Nucleus accumbens (tissue), 56 donors: ENCODE measurements at places on chromosomes 6 and 20.

DNA sequence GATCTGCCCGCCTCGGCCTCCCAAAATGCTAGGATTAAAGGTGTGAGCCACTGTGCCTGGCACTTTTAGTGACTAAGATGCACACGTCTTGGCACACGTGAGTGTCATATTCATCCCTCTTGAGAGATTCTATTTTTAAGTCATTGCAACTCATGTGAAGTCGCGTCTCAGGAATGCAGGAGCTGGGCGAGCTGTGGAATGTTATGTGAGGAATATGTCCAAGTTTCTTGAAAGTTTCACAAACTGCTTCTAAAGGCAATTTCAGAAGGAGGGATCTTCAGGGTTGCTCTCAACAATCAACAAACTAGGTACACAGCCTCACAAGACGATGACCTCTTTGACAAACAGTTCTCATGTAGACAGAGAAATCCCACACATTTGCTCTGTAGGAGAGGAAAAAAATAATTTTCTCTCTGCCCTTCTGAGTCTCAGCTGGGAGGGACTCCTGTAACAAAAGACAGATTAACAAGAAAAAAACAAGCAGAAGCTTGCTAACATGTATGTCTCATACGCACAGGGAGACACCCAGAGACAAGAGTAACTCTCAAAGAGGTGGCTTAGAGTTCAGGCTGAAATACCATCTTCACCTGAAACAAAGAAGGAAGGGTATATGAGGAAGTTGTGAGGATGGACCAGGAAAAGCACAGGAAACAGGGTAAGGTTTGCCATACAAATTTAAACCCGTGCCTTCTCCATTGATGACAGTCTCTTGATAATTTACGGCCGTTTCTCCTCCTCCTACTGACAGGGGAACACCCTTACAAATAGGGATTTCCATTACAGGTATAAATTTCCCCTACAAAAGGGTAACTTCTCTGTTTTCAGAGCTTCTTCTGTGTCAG is 45.3 kb upstream of the FAM50B start:
- DNase-seq: no peak

GRCh38 chr6:30037182-30037788 is 23.8 kb upstream of the POLR1H start:
- DNase-seq: no peak

DNA sequence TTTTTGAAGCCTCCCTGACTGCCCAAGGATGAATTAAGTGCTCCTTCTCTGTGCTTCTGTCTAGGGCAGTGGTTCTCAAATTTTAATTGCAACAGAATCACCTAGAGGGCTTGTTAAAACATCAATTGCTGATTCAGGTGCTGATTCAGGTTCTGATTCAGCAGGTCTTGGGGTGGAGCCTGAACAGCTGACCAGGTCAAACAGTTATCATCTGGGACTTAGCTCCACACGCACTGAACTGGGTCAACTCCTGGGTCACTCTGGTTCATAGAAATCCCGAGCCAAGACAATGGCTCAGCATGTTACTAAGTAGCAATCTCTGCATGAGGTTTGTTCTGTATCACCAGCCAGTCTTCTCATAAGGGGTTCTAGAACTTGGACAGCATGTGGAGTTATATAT is 192.3 kb downstream of the GJA1 start:
- DNase-seq: no peak

- no peak for DNase-seq
Observed at GRCh38 chr20:7744411-7744810, 195.8 kb downstream of the HAO1 start.

- DNase-seq: peak; percentile 56
Observed at GRCh38 chr20:32538526-32538939, 46.6 kb downstream of the NOL4L start.

DNA sequence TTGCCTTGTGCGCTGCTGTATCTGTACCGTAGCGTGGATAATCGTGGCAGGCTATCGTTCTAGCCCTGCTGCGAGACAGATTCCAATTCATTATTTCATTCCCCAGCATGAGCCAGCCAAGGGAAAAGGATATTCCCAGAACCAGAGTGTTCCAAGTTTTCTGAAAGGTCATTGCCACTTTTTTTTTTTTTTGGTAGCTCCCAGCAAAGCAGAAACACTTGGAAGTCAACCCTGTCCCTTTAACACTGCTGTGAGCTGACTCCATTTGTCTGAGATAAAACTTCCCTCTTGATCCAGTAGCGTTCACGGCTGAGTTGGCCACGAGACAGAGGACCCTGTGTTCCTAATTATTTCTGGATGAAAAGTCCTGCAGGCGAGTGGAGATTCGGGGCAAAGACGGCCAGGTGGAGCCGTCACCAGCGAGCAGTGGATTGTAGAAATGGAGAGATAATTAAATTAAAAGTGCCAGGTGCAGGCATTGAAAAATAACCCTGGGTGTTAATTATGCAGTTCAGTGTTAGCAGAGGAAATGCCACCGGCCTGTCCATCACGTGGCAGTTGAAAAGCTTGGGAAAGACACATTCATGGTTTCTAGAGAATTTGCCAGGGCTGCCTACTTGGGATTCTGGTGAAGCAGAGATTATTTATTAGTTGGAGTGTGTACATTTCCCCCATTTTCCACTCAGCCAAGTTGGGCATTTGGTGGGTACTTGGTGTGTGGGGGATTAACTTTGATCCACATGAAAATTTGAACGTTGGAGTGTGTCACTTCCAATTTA is 164.2 kb downstream of the SLC24A3 start:
- no peak for DNase-seq

DNA sequence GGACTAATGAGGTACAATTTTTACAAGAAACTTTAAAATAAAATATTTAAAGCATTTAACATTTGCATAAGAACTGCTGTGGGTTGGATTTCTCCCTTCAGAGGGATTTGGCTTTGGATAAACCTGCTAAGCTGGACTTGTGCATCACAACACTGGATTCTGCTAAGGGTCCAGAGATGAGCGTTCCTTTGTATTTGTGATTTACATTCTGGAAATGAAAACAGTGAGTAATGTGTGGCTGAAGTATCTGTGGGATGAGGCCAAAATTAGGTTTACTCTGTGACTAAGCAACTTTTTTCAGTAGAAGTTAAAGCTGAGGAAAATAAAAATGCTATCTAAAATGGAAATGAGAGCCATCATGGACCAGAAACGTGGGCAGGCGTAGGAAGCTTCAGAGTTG is 494.3 kb downstream of the EPM2A start:
- no peak for DNase-seq

GRCh38 chr6:3754776-3755175 is 3.3 kb upstream of the PXDC1 start:
- DNase-seq: no peak

DNA sequence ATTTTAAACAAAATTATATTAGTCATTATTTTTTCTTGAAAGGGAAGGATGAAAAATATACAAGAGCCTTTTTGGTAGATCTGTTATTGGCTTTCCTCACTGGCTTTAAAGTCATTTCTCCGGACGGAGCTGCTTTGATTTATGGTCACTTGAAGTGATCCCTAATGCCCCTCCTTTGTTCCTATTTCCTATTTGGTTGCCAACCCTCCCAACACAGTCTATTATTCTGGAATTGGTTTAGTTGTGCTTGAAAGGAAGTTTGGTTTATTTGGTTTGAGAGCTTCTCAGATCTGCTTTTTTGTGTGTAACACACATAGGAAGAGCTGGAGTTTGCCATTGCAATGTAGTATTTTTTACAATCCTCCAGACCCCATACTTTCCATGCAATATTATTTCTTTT is 347.9 kb downstream of the RFPL4B start:
- DNase-seq: no peak

DNA sequence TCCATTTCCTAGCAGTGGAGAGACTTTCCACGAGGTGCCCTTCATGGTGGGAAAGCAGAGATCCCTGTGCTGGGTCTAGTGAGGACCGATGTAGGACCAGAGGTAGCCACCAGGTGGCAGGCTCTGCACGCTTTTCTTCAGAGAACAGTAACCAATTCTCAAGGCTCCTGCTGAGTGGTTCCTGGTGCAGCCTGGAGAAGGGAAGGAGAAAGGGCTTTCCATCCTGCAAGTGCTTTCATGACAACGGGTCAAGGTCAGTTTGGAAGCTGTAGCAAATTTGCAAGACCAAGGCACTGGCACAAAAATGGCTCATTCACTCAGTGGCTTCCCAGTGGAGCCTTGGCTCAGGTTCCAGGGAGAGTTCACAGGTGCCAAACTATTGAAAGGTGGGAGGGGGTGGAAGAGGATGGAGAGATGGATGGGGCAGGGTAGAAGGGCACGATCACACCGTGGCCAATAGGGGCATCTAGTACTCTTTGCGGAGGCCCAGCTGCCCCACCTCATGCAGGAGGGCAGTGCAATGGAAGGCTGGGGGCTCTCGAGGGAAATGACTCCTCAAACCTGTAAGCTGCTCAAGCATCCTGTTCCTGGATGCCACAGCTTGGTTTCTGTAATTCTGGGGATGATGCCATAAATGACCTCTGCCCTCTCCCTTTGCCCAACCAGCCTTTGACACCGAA is 25.5 kb upstream of the KCNK16 start:
- peak; percentile 49 for DNase-seq

DNA sequence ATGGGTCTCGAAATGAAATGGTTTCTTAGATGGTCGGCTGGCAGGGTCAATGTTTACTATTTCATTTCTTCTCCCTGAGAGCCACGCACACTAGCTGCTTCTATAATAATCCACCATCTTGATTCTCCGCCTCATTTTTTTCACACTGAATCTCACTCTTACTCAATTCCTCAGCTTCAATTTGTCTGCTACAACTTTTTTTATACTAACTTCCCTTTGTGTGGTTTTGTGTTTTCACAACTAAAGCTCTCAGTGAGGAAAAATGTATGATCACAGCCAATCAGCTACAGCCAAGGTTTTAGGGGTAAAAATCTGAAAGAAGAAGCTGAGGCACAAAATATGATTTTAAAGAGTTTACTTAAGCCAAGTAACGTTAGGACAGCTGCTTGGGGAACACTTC is 1309.4 kb downstream of the EPHA7 start:
- no peak for DNase-seq

DNA sequence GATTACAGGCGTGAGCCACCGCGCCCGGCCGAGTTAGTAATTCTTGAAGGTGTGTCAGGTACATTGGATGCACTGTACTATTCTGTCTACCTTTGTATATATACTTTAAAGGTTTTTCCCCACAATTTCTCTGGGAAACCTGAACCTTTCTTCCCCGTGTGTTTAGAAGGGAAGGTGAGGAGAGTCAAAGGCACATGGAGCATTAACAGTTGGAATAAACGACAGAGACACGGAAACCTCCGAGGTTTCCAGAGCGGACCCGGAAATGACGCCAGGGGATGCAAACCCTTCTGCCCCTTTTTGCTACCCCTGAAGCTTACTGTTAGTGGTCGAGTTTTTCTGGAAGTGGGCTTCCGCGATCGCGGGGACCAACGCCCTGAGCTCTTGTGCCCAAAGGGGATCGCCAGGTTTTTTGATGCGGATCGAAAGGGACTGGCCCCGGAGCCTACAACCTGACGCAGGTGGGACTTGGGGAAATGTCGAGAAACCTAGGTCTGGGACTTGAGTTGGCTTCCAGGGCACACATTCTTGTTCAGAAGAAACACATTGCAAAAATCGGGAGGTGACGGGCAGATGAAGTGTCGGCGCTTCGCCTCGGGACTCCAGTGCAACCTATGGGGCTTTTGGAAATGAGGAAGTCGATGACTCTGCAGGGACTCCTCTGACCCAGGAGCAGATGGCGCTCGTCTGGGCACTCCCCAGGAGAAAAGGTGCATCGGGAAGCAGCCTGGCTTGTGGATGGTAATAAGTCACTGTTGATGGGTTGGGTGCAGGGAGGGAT is 218.2 kb downstream of the OR2B2 start:
- DNase-seq: peak; percentile 16

DNA sequence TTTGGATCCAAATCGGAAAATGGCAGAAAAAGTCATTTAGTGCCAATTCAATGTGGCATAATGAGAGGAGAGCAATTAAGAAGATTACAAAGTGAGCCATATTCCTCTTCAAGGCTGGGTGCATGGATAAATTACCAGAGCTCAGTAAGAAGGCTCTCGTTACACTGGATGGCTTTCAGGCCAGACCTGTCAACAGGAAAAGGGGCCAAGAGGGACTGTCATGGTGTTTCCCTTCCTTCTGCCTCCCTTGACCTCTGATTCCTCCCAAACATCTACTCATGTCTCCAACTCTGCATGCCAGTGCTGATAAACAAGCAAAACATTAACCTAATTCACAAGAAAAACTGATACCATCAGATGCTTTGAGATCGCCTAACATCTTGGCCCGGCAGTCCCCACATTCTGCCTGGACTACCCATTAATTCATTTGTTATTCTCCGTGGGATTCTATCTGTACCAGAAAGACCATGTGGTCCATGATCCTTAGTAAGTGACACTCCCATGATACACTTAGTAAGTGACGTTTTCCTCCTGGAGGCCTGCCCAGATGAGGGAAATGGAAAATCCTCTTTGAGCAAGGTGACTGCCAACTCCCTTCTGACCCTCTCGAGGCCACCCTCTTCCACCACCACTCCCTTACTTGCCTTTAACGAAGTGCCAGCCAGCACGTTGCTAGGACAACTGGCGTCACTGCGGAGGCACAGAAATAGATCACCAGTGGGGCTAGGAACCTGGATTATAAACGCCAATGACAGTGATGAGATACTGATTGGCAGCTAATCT is 239.2 kb downstream of the GMPR start:
- DNase-seq: no peak

DNA sequence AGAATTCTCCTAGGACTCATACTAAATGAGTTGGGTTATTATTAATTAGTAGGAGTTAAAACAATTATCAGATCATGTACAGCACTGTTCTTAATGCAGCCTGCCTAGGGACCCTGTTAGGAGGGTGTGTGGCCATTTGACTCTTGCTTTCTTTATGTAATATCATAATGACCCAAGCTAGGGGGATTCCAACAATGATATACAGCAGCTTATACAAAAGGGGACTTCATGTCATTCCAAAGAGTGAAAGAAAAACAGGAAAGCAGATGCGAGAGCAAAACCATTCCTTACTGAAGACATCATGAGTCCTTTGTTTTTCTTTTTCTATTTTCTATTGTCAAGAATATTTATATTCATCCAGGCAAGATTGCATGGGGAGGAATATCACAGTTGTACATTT is 455.2 kb downstream of the PLCB1 start:
- no peak for DNase-seq

DNA sequence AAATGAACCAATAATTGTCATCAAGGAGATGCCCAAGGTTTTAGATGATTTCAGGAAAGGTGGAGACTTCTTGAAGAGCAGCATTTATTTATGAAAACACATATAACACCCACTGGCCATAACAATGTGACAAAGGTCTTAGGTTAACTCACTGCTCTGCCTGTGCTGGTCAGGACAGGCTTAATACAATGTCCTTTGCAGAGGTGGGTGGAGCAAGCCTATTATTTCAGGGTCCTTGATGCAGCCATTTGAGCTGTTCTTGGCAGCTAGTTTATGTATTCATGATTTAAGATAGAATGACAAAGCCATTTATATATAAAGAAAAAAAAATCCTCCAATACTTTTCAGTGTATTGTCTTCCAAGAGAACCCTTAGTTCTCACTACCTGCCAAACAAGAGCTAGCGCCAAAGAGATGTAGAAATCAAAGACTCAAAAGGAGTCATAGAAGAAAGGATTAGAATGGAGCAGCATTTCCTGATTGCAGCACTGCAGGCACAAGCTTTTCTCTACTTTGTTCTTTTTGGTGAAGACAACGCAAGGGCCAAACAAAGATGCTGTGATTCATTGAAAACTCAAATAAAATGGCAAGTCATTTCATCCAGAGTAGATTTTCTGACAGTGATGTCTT is 124.3 kb upstream of the TSHZ2 start:
- DNase-seq: no peak

- DNase-seq: no peak
Observed at GRCh38 chr20:46178891-46179290, 60.8 kb downstream of the CD40 start.

GRCh38 chr6:124961777-124962638 is at the start of gene RNF217:
TSS of gene RNF217 (plus strand) at chr6:124962437. CDS start at chr6:124962545, 108 bp downstream.
- peak; percentile 58 for DNase-seq

- DNase-seq: no peak
Observed at GRCh38 chr20:24831232-24831631, 117.8 kb upstream of the CST7 start.
